SK-MEL-5 (cell line): ENCODE measurements at places on chromosomes 13 and 19.

GRCh38 chr19:5031231-5032100 lies 62.6 kb downstream of the KDM4B start:
- peak; percentile 68 for DNase-seq

DNA sequence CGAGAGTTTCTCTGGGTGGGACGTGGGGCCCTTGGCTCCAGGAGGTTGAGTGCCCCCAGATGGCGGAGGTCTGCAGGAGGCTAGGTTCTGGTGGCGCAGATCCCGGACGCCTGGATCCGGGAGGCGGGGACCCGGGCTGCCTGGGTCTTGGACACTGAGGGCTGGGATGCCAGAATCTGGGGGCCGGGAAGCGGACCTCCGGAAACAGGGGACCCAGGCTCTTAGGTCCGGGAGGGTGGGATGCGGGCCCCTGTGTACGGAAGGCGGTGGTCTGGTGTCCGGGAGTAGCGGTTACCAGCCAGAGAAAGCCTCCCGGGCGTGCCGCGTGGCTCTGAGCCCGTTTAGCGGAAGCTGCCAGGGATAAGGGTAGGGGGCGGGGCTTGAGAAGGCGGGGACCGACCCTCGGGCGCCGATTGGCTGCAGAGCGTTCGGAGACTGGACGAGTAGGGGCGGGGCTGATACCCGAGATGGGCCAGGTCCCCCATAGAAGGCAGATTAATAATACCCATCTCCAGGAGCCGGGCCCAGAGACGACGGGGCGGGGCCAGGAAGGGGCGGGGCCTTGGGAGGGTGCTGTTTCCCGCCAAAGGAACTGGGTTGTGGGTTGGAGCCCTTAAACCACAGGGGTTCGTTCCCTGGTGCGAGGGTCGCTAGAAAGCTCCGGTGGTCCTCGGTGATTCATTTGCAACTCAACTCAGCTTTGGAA lies at the start of gene SLC1A5:
SLC1A5 (minus strand) TSS at position 333 of the 706 bp plus-strand sequence. CDS start 629 bp downstream, outside the sequence.
- peak; percentile 96 for DNase-seq

DNA sequence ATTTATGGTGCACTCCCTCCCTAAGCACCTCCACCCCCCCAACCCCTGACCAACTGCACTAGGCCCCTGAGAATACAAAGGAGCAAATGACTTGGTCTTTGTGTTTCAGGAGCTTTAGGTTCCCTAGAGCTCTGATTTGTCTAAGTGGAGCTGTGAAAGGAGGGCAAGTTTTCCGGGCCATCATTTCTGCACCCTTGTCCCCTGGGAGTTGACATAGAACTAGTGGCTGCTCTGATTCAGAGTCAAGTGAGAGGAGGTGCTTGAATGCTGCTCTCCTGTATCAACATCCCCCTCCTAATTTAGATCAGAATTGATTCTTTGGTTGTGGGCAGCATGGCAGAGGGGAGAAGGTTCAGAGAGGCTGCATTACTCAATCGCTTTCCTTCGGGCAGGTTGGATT lies 391.6 kb downstream of the KCNRG start:
- DNase-seq, result no peak

DNA sequence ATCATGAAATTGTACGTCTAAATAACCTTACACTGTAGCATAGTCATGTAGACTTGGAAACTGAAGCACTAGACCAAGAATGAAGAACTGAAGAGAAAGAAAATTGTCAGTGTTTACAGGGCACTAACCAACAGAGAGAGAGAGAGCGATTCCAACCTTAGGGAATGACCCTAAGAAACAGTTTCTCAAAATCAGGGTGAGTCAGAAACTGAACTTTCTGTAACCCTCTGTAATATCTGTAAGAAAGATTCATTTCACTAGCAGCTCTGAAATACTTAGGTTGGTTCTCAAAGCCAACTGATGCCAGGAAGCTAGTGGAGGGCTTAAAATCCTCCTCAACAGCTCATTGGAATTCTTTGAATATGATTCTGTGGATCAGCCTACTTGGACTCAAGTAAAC lies 936.9 kb downstream of the EFNB2 start:
- DNase-seq, result no peak

- no peak for DNase-seq
These were observed 8.4 kb downstream of the REXO1 start for GRCh38 chr19:1839658-1840540.

DNA sequence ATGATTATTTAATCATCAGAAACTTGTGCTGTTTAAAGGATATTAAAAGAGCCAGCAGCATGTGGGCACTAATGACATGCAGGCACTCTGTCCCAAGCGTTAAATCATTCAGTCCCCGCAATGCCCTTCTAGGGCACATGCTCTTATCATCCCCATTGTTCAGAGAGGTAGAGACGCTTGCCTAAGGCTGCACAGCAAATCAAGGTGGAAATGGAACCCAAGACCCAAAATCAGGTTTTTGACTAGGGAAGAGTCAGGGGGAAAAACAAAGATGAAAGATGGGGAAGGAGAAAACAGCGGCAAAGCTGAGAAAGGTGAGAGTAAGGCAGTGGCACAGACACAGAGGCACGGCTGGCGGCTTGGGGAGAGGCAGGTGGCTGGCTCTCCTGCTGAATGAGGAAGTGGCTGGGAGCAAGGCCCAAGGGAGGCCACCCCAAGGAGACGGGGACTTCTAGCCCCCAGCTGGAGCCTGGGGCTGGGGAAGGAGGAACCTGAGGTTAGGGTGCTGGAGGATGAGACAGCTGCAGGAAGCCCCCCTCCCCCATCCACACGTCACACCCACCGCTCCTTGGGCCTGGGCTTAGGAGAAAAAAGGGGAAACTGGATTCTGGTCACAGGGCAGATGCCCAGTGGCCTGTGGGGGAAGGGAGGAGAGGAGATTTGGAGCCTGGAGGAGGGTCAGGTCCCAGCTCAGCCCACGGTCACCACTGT lies 1.0 kb upstream of the TYROBP start:
- no peak for DNase-seq

- peak; percentile 48 for DNase-seq
These were observed 23.5 kb downstream of the KCTD15 start for GRCh38 chr19:33819880-33820781.

- peak; percentile 28 for DNase-seq
These were observed at the start of gene RTBDN for GRCh38 chr19:12834566-12834943. Gene RTBDN, minus strand, starts transcription at chr19:12834579. Its CDS starts 4,600 bp downstream, at chr19:12829979.

GRCh38 chr19:45607071-45608029 lies 5.3 kb upstream of the GPR4 start:
- peak; percentile 84 for DNase-seq

DNA sequence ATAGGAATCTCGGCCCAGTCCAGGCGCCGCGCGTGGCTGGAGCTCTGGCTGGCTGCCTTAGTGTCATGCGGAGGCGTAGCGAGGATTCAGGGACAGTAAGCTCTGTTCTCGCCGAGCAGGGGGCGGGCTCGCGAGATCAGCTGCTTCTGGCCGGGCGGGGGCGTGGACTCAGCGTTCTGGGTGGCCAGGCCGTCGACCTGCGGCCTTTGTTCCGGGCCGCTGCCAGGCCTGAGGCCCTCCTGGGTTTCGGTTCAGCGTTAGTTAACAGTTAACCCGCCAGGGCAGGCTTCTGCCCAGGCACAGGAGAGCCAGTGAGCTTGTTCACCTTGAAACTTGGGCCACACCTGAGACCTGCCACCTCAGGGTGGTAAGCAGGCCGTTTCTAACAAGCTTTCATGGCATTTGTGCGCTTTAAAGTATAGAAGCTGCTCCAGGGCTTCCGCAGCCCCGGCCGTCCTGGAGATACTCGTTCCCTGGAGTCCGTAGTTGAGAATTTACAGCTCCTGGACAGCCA lies 332.2 kb upstream of the SGCG start:
- DNase-seq, result no peak

- DNase-seq, result no peak
These were observed 115.4 kb downstream of the ABCC4 start for GRCh38 chr13:95185851-95186250.

GRCh38 chr13:94160875-94161274 lies 318.6 kb downstream of the DCT start:
- DNase-seq, result no peak

DNA sequence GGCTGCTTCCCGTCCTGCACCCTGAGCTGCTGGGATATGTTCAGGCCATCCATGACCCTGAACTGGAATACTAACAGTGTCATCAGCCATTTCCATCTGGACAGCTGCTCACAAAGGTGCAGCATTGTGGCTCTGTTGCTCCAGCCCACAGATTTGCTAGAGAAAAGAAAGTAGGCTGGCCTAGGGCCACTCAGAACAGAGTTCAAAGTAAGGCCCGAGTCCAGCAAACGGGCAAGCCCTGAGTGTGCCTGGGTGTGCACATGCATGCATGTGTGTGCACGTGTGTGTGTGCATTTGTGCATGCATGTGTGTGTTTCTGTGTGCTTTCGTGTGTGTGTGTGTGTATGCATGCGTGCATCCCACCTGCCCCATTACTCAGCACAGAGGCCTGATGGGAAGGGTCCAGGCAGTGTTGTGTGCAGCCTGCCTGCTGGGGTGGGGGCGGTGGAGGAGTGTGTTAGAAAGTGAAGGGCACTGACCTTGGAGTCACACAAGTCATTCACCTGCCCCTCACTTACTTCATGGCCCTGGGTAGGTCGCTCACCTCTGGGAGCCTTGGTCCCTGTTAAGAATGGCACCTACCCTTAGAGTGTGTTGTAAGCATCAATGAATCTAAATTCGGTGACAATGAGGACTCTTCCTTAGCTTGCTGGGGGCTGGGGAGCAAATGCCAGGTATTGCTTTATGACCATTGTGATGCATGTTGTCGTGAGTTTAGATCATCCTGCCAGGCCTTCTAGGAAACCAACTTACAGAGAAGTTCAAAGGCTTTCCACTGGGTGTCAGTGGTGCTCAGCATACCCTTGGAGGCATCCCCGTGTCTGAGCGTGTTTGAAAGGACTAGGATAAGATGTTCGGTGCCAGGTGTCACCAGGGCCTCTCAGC lies 53.2 kb downstream of the GPR12 start:
- peak; percentile 79 for DNase-seq

DNA sequence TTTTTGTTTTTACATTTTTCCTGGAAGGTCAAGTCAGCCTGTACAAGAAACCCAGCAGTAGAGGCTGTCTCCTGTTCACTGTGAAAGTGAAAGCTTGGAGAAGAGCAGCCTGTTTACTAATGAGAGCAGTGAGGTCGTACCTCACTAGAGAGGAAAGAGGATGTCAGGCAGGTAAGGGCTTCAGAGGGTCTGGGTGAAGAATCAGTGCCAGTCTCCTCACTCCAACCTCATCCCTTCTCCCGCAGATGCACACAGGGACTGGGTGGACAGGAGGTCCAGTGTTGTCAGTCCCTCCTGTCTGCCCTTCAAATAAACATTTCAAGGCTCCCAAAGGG lies 462.5 kb downstream of the KLF5 start:
- peak; percentile 4 for DNase-seq

- DNase-seq, result peak; percentile 65
These were observed 11.5 kb upstream of the CNFN start for GRCh38 chr19:42401365-42402303.

- DNase-seq, result no peak
These were observed 22.2 kb downstream of the ABCC4 start for GRCh38 chr13:95279016-95279415.

GRCh38 chr13:110361365-110361911 lies 54.4 kb downstream of the COL4A2 start:
- no peak for DNase-seq
